ENCODE measurements at places on chromosomes 1 and 21.

GRCh38 chr1:221939607-221940006 lies 197.7 kb upstream of the DUSP10 start:
- DNase-seq: no peak

DNA sequence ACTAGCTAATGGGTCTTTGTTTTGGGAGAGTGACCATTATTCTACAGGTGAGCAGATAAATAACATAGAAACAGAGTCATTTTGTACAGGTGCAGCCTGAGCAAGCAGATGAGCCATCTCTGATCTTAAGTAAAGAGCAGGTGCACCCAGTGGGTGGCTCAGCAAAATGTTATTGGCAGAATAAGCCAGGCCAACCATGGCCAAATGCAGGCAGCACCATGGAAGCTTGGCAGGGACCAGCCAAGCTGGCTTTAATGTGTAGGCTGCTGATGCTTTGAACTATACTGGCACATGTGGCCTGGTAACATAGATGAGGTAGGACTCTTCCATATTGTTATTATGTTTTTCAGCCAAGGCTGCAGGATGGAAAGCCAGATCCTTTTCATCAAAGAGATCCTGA lies 553.3 kb upstream of the ZRANB2 start:
- DNase-seq: no peak

GRCh38 chr1:223780949-223781348 lies 64.8 kb downstream of the TP53BP2 start:
- DNase-seq: no peak

DNA sequence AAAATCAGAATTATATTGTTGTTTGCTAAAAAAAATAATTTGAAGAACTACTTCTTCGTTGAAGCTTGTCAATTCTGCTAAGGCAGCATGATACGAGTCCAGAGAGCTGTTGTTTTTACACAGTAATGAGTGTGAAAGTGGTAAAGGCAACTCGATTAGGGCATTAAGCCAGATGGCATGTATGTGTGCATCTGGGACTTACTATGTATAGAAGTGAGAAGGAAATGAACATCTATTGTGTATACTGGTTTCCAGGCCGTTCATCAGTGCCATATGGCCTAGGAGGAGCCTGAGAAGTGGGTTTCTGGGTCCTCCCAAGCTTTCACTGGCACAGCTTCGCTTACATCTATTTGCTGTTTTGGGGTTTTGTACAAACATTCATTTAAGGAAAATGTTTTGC lies 5.7 kb downstream of the CTPS1 start:
- no peak for DNase-seq

- no peak for DNase-seq
These were observed 79.3 kb upstream of the LYST start for GRCh38 chr1:235945775-235946570.

GRCh38 chr1:89602871-89603404 lies 30.0 kb upstream of the LRRC8C start:
- no peak for DNase-seq

- DNase-seq: no peak
These were observed 65.6 kb downstream of the OPTC start for GRCh38 chr1:203559523-203559922.
